ENCODE measurements at places on chromosomes 7 and 10.

DNA sequence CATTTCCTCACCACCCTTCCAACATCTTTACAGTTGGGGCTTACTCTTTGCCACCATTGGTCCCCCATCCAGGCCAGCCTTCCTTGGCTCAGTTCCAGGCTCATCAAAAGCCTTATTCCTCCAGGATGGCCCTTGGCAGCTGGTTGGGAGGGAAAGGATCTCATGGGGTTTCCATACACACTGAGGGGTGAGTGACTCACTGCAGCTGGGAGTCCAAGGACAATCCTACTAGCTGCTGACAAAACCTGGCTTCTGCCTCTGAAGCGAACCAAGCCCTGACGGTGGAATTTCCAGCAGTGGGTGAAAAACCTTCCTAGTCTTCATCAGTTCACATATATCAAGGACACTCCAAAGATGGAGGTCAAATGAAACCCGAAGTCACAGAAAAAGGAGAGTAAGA, 22.9 kb downstream of the CRHR2 start:
- DNase-seq, result no peak

- DNase-seq, result no peak
Observed at GRCh38 chr7:147535701-147536111, 1054.9 kb upstream of the C7orf33 start.

- no peak for DNase-seq
Observed at GRCh38 chr7:21413502-21413901, 14.4 kb upstream of the SP4 start.

DNA sequence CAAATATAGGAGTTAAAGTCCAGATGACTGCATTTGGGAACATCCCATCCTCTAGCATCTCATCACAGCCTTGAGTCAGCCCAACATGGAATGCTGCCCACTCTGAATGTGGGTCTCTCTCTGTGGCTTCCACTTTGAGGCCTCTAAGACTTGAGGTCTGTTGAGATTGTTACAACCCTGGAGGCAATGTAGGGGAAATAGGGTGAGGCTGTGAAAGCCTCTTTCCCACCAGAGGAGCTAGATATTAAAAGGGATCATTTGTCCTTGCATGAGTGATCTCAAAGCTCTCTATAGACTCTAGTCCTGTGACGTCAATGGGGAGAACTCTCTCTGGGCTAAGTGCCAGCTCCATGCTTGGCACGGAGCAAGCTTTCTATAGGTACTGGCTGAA, 6.4 kb upstream of the GOLGA7B start:
- peak; percentile 46 for DNase-seq

Data from NCI-H1105 (cell line).